Left ventricle myocardium inferior (tissue), 1 donor: ENCODE measurements at places on chromosomes 2 and 18. TPM values are rescaled to one million over a fixed set of nuclear protein-coding genes. Genes with fewer than 3 reads are reported as not detected.

- H3K27ac ChIP-seq: peak overlapping the region; percentile 100
- no peak for DNase-seq
- H3K27me3 ChIP-seq: no peaks in the 10 kb centered on the region
- peak overlapping the region; percentile 83 for H3K4me3 ChIP-seq
Measured at GRCh38 chr2:42809131-42809818, 16.9 kb upstream of the HAAO start.

DNA sequence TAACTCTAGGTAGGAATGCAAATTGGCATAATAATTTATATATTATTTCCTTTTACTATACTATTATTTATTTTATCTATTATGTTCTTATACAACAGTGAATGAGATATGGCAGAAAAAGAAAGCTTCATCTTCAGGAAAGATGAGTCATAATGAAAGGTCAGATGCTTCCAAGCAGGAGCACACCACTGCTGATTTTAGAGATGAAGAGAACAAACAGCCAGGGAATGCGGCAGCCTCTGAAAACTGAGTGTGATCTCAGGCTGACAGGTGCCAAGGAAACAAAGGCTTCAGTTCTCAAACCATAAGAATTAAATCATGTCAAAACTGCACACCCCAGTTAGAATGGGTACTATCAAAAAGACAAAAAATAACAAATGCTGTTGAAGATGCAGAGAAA is 149.0 kb downstream of the CCDC178 start:
- no peak for DNase-seq
- no peak overlapping the region for H3K27ac ChIP-seq
- H3K36me3 ChIP-seq: no peaks in the 10 kb centered on the region

GRCh38 chr2:111061191-111061590 is 59.5 kb upstream of the BCL2L11 start:
- H3K36me3 ChIP-seq: no peaks in the 10 kb centered on the region
- H3K4me3 ChIP-seq: no peak overlapping the region
- no peaks in the 10 kb centered on the region for H3K27me3 ChIP-seq
- DNase-seq: no peak
- H3K4me1 ChIP-seq: no peaks in the 10 kb centered on the region
- no peak overlapping the region for H3K27ac ChIP-seq

- H3K4me3 ChIP-seq: no peak overlapping the region
- DNase-seq: no peak
- no peaks in the 10 kb centered on the region for H3K36me3 ChIP-seq
- no peaks in the 10 kb centered on the region for H3K27me3 ChIP-seq
Measured at GRCh38 chr2:159029936-159030335, 61.5 kb downstream of the TANC1 start.

DNA sequence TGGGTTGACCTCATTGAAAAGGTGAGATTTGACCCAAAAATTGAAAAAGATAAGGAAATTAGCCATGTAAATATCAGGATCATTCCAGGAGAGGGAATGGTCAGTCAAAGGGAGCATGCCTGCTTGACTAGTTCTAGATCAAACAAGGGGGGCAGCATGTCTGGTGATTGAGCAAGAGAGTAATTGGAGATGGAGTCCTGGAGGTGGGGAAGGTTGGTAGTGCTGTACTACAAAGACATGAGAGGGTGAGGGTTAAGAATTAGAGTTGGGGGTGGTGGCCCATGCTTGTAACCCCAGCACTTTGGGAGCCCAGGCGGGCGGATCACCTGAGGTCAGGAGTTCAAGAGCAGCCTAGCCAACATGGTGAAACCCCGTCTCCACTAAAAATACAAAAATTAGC is 2.0 kb downstream of the MRPL30 start:
- peaks cover 5% of the 10 kb centered on the region for H3K36me3 ChIP-seq
- no peaks in the 10 kb centered on the region for H3K27me3 ChIP-seq
- no peak overlapping the region for H3K4me3 ChIP-seq
- H3K4me1 ChIP-seq: peaks cover 58% of the 10 kb centered on the region
- H3K27ac ChIP-seq: no peak overlapping the region

DNA sequence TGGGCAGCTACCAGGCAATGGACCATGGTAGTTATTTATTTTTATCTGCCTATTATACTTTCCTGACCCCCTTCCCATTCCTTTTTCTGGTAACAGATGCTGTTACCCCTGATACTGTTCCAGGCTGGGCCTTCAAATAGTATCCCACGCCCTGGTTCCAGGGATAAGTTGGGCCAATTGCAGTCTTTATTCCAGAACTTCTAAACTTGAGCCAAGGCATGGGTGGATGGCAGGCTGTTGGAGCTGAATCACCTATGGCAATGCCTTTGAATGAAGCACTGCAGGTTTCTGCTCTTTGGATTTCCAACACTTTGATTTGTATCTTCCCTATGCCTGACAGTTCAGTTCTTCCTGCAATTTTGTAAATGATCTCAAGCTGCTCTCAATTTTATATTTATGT is 99.2 kb upstream of the LHCGR start:
- peaks cover 36% of the 10 kb centered on the region for H3K27me3 ChIP-seq
- no peaks in the 10 kb centered on the region for H3K4me1 ChIP-seq
- no peak for DNase-seq
- no peaks in the 10 kb centered on the region for H3K36me3 ChIP-seq
- H3K27ac ChIP-seq: no peak overlapping the region

DNA sequence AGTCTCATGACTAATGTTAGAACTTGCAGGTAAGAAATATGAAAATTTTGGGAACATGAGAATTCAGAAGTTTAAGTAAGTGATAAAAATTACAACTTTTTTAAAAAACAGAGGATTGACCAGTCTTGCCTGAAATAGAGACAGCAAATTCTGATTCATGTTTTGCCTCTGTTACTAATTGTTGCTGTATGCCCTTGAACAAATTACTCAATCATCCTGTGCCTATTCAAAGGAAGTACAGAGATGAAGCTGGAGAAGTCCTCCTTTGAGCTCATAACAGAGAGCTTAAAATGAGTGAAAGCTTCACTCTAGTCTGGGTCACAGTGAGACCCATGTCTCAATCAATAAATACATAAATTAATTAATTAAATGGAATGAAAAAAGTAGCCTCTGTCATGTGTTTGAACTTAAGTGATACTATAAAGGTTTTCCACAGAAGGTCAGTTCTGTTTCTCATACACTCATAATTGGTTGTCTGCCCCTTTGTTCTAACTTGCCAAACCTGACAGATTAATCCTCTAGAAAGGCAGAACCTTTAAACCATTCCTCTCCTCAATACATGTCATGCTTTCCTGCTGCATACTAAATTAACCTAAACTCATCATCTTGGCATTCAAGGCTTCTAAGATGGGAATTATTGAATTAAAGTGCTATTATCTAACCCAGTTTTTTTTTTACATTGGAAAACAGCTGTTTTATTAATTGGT is 374.6 kb upstream of the LRATD1 start:
- no peak overlapping the region for H3K4me3 ChIP-seq
- no peak overlapping the region for H3K27ac ChIP-seq
- DNase-seq: no peak
- no peaks in the 10 kb centered on the region for H3K4me1 ChIP-seq
- H3K36me3 ChIP-seq: no peaks in the 10 kb centered on the region

DNA sequence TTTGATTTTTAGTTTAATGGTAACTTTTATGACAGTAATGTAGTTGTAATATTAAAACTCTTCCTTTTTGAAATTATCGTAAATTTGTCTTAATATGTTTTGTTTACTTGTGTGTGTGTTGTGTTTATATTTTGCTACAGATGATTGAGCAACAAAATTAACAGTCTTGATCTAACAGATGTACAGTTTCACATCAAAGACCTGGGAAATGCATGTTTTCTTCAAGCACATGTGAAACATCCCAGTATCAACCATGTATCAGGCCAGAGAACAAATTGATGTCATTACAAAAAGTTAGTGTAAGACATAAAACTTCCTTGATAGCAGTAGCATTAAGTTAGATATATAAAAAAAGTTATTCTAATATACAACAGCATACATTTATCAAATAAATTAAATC is 45.5 kb downstream of the TMEM18 start:
- H3K4me1 ChIP-seq: peaks cover 5% of the 10 kb centered on the region
- no peak overlapping the region for H3K27ac ChIP-seq
- peaks cover 48% of the 10 kb centered on the region for H3K27me3 ChIP-seq
- H3K4me3 ChIP-seq: no peak overlapping the region
- H3K36me3 ChIP-seq: no peaks in the 10 kb centered on the region

- H3K27ac ChIP-seq: peak overlapping the region; percentile 62
- no peaks in the 10 kb centered on the region for H3K4me1 ChIP-seq
- no peaks in the 10 kb centered on the region for H3K36me3 ChIP-seq
- H3K4me3 ChIP-seq: no peak overlapping the region
Measured at GRCh38 chr18:78304192-78305164, 675.1 kb upstream of the SALL3 start.

- H3K36me3 ChIP-seq: no peaks in the 10 kb centered on the region
- no peak overlapping the region for H3K4me3 ChIP-seq
- DNase-seq: no peak
- H3K27ac ChIP-seq: no peak overlapping the region
- H3K27me3 ChIP-seq: no peaks in the 10 kb centered on the region
Measured at GRCh38 chr2:119550856-119551255, 6.6 kb downstream of the CFAP221 start.

DNA sequence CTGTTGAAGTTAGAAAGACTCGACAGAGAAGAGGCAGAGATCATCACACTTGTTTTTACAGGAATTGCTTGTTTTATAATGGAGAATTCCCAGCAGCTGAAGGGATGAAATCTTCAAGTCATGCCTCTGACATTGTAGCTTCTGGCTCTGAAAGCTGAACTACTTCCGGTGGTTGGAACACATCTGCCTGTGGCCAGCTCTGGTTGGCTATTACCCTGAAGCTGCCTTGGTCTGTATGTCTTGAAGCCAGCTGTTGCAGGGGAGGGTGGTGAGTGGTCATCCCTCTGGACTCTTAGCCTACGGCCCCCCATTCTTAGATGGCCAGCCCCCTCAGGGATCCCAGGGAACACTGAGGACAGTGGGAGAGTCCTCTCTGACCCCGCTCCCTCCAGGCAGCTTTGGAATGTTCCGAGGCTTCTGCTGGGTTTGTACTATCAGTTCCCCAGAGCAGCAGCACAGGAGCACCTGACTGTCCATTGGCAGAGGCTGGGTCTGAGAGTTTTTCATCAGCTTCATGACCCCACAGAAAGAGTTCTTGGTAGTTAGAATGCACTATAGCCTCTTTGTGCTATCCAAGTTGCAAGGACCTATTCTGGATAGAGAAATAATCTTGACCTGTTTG is 87.4 kb upstream of the CAPN13 start:
- DNase-seq: no peak
- H3K27me3 ChIP-seq: no peaks in the 10 kb centered on the region
- H3K36me3 ChIP-seq: no peaks in the 10 kb centered on the region
- H3K27ac ChIP-seq: no peak overlapping the region
- no peak overlapping the region for H3K4me3 ChIP-seq

DNA sequence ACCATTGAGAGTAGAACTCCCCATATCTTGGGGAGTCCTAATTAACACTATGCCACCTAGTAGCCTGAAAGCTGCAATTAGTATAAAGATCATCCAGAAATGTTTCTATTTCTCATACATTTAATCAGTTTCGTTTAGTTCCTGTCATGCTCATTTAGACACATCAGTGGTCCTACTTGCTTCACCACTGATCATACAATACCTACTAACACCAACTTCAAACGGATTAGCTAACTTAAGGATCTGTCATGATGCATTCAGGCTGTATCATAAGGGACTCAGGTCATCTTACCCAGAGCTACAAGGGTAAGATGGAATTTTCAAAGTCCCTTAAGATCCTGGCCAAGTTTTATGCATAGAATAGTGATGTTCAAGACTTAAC is 6.8 kb downstream of the SRSF7 start:
- H3K27me3 ChIP-seq: no peaks in the 10 kb centered on the region
- H3K36me3 ChIP-seq: peaks cover 80% of the 10 kb centered on the region
- no peak for DNase-seq

DNA sequence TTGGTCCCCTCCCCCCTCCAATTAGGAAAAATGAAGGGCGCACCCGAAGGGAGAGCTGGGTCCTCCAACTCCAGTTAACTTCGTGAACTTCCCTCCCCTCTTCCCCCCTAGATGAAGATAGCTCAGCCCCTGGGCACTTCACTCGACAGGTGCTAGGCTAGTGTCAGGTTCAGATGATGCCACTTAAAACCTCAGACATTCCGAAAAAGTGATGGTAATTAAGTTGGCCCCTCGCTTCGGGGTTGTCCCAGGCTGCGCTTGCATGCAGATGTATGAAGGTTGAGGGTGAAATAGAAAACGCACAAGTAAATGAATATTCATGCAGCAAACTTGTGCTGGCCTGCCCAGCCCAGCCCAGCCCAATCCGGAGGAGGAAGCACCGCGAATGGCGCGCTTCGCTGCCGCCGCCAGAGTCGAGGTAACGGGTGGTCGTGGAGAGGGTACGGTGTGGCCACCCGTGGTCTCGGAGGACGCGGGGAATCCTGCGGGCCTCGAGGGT is 3.0 kb upstream of the GBX2 start:
- no peak overlapping the region for H3K4me3 ChIP-seq
- no peak for DNase-seq
- peaks cover 66% of the 10 kb centered on the region for H3K4me1 ChIP-seq

- peaks cover 6% of the 10 kb centered on the region for H3K36me3 ChIP-seq
- H3K4me1 ChIP-seq: peaks cover 50% of the 10 kb centered on the region
- no peak overlapping the region for H3K4me3 ChIP-seq
- no peaks in the 10 kb centered on the region for H3K27me3 ChIP-seq
- DNase-seq: no peak
Measured at GRCh38 chr18:79982736-79983135, 5.6 kb downstream of the TXNL4A start.

DNA sequence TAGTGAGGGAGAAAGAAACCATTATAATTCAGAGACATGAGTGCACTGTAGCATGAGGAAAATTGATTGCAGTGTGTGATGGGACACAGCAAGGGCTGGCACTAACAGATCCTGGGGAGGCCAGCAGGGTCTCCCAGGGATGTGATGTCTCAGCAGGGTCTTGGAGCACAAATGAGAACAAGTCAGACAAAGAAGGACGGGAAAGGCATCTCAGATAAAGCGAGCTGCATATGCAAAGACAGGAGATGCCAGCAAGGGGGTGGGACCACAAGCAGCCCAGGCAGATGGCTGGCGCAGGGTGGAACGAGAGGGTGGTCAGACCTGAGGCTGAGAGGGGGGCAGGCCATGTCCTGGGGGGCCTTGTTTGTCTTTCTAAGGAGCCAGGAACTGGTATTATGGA is 102.6 kb upstream of the DLX2 start:
- H3K36me3 ChIP-seq: no peaks in the 10 kb centered on the region
- H3K27me3 ChIP-seq: no peaks in the 10 kb centered on the region
- H3K4me1 ChIP-seq: peaks cover 5% of the 10 kb centered on the region
- no peak for DNase-seq
- no peak overlapping the region for H3K4me3 ChIP-seq

- H3K27ac ChIP-seq: peak overlapping the region; percentile 62
- H3K4me1 ChIP-seq: peaks cover 13% of the 10 kb centered on the region
- no peaks in the 10 kb centered on the region for H3K27me3 ChIP-seq
- peak; percentile 47 for DNase-seq
- H3K4me3 ChIP-seq: no peak overlapping the region
- H3K36me3 ChIP-seq: no peaks in the 10 kb centered on the region
Measured at GRCh38 chr2:229226382-229226781, 44.7 kb downstream of the PID1 start.

GRCh38 chr2:217966423-217967070 is 36.2 kb downstream of the TNS1 start:
- DNase-seq: no peak
- no peaks in the 10 kb centered on the region for H3K36me3 ChIP-seq
- H3K4me1 ChIP-seq: peaks cover 56% of the 10 kb centered on the region
- H3K4me3 ChIP-seq: no peak overlapping the region
- no peaks in the 10 kb centered on the region for H3K27me3 ChIP-seq

The MSH2 gene
- total RNA-seq: 14.8 TPM

The DBI gene
- 303 TPM for total RNA-seq

The G6PC2 gene
- total RNA-seq: not detected

The USP37 gene
- 5.7 TPM for total RNA-seq

The SFT2D3 gene
- total RNA-seq: 2.9 TPM

The REG1B gene
- not detected for total RNA-seq

The UGT1A8 gene
- total RNA-seq: not detected

The GALR1 gene
- 0.05 TPM for total RNA-seq

The SOCS6 gene
- total RNA-seq: 20.2 TPM

The PRSS56 gene
- not detected for total RNA-seq

The SLC40A1 gene
- total RNA-seq: 44.0 TPM

The WDR35 gene
- 4.8 TPM for total RNA-seq

The MTIF2 gene
- total RNA-seq: 53.0 TPM

The CNDP1 gene
- total RNA-seq: not detected
